Fibroblast of skin of scalp (primary cell): ENCODE measurements at places on chromosomes 1 and 21.
A peak's percentile ranks its signal among the peaks of the same experiment; 100 is the strongest.

GRCh38 chr1:28682840-28683239, 14.3 kb downstream of the GMEB1 start:
- DNase-seq, result no peak

- no peak for DNase-seq
Measured at GRCh38 chr1:228152918-228153258, 3.2 kb downstream of the GJC2 start.

DNA sequence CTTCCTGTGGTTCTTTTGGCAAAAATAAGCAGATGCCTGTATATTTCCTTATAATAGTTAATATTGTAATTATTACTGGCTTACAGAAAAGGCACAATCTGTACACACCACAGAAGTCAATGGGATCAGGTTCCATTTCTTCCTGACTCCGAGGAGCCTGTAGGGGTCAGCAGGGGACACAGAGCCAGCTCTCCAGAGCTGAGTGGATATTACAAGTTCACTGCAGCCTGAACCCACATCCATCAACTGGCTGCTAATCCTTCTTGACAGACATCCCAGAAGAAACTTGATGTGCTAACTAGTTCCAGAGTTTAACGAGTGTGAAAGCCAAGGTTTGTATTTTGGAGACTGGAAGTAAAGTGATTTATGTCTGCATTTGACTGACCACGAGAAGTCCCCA, 203.8 kb downstream of the LMX1A start:
- no peak for DNase-seq

DNA sequence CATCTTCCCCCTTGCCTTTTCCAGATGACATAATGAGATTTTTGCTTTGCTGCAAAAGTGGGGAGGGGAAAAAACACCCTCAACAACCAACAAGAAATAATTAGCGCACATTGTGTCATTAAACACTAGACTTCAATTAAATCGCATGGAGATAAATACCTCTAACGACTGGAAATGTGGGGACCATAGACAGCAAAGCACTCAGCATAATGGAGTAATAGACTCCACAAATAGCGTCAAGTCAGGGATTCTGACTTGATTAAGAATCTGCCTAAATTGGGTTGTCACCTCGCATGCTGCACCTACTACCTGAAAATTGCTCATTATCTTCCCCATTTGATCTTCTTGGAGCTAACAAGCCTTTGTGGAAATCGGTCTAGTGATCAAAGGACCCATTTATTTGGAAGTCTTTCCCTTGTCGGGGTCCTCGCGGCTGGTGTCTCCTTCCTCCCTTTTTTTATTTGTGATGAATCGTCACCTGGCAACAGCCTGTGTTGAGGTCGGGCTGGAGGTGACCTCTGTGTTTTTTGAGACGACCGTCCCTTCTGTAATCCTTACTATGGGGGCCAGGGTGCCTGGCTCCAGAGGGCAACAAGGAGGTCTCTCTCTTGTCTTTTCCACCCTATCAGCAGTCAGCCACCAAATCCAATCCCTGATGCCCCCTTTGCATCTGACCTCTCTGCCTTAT, 75.3 kb upstream of the IGSF21 start:
- no peak for DNase-seq

- DNase-seq, result no peak
Measured at GRCh38 chr1:35181790-35182455, 11.0 kb downstream of the SFPQ start.

- peak; percentile 87 for DNase-seq
Measured at GRCh38 chr21:25369524-25370300, 237.6 kb downstream of the MRPL39 start.

DNA sequence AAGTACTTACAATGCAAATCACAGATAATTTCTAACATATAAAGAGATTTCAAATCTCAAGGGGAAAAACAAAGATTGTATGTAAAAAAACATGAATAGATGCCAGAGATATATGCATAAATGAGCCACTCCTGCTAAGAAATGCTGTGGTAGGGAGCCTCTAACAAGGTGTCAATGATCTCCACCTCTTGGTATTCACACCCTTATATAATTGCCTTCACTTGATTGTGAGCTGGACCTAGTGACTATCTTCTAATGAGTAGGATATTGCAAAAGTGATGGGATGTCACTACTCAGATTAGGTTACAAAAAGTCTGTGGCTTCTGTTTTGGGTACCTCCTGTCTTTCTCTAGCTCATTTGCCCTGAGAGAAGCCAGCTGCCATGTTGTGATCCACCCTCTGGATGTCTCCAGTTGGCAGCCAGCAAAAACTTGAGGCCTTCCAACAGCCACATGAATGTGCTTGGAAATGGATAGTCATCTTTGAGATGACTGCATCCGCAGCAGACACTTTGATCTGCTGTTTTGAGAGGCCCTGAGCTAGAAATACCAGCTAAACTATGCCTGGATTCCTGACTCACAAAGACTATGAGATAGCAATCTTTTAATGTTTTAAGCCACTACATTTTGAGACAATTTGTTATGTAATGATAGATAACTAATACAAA, 196.1 kb upstream of the FGGY start:
- peak; percentile 49 for DNase-seq

DNA sequence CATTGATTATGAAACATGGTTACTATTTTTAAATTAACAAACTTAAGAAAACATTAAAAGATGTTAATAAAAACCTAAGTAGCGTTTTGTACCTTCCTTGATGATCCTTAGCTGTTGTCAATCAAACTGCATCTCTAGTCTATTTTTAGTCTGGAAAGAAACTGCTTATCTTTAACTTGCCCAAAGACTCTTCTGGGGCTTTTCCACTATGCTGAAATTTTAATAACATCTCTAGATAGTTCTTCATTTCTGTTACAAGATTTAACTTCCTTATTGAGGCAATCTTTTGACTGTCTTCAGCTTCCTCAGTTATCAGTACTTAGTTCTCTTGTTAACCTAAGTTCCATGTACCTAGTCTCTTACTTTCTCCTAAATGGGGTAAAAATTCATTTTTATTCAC, 135.9 kb upstream of the HMCN1 start:
- no peak for DNase-seq

- DNase-seq, result no peak
Measured at GRCh38 chr1:48190881-48191280, 31.6 kb upstream of the SLC5A9 start.

- no peak for DNase-seq
Measured at GRCh38 chr1:11211461-11211860, 22.3 kb downstream of the ANGPTL7 start.

DNA sequence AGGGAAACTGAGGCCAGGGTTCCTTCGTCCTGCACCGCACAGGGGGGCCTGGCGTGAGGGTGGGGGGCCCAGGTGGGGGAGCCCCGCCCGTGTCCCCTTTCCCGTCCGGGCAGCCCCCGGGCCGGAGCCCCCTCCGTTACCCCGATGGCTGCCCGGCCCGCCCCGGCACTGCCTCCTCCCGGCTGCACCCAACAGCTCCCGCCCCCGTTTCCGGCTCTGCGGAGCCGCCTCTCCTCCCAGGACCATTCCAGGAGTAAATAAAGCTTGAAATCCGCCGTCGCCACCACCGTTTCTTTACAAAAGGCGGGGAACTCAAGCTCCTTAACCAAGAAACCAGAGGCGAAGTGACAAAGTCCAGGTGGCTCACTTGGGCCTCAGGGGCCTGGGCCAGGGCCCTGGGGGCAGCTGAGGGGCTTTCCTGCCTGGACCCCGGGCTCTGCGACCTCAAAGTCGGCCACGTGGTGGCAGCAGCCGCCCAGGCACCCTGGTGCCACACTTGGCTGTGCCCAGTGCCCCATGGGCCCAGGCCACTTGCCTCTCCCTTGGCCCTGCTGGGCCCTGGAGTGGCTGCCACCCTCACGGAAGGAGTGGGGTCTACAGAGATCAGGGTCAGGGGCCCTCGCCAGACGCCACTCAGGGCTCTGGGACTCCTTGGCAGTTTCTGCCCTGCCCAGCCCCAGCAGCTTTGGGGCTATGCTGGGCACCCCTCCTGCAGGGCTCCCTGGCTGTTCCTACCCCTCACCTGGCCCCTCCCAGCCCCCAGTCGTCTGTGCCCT, 514 bp upstream of the FAAP20 start:
- peak; percentile 88 for DNase-seq

- DNase-seq, result peak; percentile 98
Measured at GRCh38 chr1:223706077-223706973, 6.0 kb upstream of the CAPN2 start.

GRCh38 chr1:240044620-240045019, 47.1 kb upstream of the FMN2 start:
- DNase-seq, result peak; percentile 36

- DNase-seq, result no peak
Measured at GRCh38 chr1:232579466-232579865, 50.5 kb downstream of the SIPA1L2 start.

DNA sequence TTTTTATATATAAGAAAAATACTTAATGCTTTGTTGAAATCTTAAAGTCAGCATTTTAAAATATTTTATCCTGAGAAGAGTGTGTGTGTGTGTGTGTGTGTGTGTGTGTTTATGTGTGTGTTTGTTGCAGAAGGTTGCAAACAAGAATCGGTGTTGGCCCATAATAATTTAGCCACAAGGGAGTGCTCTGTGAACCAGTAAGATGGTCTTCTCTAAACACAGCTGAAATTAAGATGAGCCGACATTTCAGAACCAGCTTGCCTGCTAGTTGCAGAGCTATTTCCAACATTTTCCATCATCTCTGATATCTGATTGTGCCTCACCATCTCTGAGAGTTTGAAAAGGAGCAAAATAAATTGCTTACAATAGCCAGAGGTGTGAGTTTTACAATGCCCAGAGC, 158.8 kb upstream of the SGIP1 start:
- no peak for DNase-seq

DNA sequence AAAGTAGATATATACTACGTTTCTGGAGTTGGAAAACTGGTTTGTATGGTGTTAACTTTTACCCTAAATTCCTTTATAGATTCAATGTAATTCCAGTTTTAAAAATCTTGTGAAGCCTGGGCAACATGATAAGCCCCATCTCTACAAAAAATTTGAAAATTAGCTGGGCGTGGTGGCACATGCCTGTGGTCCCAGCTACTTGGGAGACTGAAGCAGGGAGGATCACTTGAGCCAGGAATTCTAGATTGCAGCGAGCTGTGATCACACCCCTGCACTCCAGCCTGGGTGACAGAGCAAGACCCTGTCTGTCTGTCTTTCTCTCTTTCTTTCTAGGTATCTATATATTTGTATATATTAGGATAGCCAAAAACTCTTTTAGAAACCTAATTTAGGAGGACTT, 141.9 kb downstream of the CLEC20A start:
- peak; percentile 73 for DNase-seq
